Fibroblast of mammary gland (primary cell): ENCODE measurements at places on chromosomes 2 and 18.

DNA sequence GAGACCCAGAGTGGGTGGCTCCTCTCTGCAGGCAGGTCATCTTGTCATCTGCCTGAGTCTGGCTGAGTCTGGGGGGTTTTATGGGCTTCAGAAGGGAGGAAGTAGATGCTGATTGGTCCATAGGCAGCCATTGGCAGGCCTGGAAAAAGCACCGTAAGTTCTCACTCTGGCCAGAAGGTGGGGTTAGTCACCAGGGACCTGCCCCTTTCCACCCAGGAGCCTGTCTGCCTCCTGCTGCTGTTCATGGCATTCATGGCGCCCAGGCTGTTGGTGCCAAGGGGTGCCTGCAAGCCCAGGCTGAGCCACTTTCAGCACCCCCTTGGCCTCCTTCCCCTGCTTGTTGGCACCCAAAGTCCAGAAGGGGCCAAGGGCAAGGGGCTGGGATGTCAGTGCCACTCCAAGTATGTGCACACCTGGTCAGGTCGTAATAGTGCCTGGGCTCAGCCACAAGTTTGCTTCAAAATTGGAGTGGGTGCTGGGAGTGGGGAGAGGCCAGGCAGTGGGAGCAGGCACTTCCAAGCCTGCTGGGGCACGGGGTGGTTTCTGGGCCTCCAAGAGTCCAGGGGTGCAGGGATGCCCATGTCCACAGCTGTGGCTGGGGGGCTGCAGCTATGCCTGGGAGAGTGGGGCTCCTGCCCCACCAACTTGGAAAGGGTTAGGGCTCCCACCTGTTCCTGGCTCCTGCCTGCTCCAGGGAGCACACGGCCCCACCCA, 178.1 kb downstream of the FAM210A start:
- DNase-seq = no peak

GRCh38 chr18:10139783-10140410, 226.1 kb downstream of the VAPA start:
- DNase-seq = peak; percentile 72

- DNase-seq = no peak
Observed at GRCh38 chr2:202299712-202300111, 34.1 kb downstream of the NOP58 start.

DNA sequence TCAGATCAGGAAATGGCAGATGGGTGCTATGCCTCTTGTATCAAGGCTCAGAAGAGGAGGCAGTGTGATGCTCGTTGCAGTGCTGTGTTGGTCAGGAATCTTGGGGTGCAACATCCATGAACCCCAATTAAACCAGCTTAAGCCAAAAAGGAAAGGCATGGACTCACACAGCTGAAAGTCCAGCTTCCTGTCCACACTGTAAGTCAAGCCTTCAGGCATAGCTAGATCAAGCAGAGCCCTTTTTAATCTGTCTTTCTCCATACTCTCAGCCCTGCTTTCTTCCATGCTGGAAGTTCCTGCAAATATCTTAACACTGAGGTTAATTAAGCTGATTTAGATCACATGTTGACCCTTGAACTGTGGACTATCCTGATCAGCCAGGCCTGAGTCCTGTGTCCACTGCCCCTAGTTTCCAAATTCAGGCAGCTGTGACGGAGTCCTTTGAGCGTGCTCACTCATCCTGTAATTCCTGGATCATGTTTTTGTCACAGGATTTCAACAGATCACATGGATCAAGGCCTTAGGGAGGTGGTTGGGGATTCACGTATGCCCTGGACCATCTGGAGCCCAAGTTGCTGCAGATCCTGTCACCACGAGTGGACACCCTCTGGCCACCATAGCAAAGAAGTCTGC, 4.5 kb upstream of the C2orf74 start:
- DNase-seq = no peak

GRCh38 chr2:25989154-25989553, 6.9 kb upstream of the KIF3C start:
- no peak for DNase-seq

DNA sequence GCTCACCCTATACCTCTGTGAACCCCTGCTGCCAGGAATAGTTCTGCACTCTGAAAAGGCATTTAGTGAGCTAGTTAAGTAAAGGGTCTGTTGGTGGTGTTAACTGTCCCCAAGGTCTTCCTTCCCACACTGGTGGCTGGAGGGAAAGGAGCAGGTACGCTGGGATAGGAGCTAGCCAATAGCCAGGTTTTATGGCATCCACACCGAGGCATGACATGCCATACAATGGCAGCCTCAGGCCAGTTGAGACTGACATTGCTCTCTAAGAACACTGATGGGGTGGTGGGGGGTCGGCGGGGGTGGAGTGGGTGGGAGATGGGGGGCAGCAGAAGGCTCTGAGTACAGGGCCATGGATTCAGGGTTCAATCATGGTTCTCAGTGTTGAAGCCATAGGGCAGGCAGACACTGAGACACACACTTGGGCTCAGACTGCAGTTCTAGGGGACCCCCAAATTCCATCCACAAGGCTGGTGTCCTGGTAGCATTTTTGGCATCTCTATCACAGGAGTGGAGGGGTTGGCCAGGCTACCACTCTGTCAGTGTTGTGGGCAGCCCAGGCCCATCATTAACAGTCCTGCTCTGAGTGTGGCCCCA, 136.0 kb downstream of the CTIF start:
- DNase-seq = no peak

GRCh38 chr2:233922471-233922870, 5.3 kb downstream of the TRPM8 start:
- no peak for DNase-seq

DNA sequence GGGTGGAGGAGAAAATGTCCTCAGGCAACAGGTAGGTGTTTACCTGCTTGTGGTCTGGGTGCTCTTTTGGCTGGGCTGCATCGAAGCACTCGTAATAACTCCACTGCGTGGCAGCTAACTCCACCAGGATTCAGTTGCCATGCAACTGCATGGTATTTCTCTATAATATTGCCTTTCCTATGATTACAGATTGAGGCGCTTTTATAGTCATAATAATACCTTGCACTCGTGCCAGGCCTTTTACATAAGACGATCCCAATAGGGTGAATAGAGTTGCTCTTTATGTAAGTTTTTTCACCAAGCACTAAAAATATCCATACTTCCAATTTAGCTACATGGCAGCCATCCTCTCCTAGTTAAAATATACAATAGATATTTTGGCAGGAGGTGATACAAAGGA, 19.7 kb upstream of the NYAP2 start:
- DNase-seq = no peak

DNA sequence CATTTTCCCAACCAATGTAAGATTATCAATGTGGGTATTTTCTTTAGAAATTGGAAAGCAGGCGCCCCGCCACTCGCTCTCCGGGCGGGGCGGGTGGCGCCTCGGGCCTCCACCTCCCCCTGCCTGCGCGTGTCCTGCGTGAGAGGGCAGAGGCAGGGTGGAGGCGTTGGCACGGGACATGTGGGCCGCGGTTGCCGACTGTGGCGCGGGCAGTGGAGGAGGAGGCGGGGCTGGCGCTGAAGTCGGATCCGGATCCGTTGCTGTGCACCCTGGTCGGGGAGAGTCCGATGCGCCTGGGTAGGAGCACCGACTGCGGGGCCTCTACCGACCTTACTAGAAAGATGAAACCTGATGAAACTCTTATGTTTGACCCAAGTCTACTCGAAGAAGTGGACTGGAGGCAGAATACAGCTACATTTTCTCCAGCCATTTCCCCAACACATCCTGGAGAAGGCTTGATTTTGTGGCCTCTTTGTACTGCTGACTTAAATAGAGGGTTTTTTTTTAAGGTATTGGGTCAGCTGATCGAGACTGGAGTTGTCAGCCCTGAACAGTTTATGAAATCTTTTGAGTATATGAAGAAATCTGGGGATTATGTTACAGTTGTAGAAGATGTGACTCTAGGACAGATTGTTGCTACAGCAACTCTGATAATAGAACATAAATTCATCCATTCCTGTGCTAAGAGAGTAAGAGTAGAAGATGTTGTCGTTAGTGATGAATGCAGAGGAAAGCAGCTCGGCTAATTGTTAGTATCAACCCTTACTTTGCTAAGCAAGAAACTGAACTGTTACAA, 37.9 kb downstream of the PMS1 start:
- peak; percentile 61 for DNase-seq

- no peak for DNase-seq
Observed at GRCh38 chr2:145028101-145028920, 508.4 kb upstream of the ZEB2 start.

DNA sequence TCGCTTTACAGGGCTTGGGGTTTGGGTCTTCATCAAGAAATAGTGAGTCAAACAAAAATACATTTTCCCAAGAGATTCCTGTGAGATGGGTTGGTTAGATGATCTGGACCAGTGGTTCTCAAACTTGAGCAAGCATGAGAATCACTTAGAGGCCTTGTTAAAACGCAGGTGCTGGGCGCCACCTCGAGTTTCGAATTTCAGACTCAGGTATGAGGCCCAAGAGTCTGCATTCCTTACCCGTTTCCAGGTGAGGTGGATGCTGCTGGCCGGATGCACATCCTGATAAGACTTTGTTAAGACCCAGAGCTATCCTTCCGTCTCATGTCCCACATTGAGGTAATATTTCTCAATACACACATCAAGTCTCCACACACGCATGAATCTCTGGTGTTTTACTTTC, 707.8 kb upstream of the SALL3 start:
- no peak for DNase-seq

DNA sequence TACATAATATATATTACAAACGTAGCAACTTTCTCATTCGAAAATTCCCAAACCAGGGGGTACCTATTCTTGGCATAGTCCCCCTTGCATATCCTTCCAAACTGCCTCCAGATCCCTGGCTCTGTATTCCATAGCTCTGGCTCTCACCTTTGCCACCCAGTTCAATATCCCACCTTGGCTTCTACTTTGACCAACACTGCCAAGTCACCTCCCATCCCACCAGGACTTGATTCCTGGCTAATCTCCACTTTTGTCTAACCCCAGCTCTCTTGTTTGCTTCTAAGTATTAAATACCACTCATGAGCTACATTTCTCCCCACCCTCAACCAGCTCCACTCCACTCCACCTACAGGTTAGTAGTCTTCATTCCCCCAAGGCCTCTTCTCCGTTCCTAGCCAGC, 103.2 kb upstream of the WDR75 start:
- DNase-seq = no peak

DNA sequence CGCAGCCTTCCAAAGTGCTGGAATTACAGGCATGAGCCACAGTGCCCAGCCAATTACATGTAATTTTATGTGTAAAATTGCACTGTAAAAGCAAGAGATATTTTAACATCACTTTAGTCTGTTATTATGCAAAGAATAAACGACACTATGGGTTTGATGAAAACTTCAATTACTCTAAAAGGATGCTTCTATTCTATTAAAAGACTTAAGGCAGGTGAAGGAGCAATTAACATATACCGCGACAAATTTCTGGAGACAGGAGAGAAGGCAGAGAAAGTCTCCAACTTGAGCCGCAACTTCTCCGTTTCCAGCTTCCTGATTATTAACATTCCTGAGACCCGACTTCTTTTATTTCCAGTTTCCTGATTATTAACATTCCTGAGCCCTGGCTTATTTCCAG, 53.7 kb downstream of the FAM210A start:
- DNase-seq = no peak

- no peak for DNase-seq
Observed at GRCh38 chr2:237327175-237327950, 86.6 kb downstream of the COL6A3 start.

- peak; percentile 48 for DNase-seq
Observed at GRCh38 chr2:8536686-8537561, 144.9 kb upstream of the ID2 start.

- DNase-seq = no peak
Observed at GRCh38 chr2:74550231-74550630, 3.5 kb downstream of the LOXL3 start.

DNA sequence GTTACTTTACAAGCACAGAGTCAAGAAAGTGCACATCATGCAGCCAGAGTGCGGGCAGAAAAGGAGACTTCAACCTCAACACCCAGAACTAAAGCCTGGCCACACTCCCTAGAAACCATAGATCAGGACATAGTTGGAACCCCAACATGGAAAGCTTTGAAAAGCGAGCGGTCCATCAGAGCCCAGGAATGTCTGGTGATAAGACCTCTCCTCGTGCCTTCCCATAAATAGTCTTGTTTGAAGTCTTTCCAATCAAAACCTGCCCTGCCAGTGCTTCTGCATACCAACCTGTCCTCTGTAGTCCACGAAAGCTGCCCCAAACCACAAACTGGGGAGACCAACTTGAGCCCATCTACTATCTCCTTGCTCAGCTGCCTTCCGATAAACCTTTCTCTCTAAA, 55.5 kb downstream of the NEURL3 start:
- DNase-seq = no peak

GRCh38 chr2:115169814-115170213, 727.4 kb downstream of the DPP10 start:
- no peak for DNase-seq

DNA sequence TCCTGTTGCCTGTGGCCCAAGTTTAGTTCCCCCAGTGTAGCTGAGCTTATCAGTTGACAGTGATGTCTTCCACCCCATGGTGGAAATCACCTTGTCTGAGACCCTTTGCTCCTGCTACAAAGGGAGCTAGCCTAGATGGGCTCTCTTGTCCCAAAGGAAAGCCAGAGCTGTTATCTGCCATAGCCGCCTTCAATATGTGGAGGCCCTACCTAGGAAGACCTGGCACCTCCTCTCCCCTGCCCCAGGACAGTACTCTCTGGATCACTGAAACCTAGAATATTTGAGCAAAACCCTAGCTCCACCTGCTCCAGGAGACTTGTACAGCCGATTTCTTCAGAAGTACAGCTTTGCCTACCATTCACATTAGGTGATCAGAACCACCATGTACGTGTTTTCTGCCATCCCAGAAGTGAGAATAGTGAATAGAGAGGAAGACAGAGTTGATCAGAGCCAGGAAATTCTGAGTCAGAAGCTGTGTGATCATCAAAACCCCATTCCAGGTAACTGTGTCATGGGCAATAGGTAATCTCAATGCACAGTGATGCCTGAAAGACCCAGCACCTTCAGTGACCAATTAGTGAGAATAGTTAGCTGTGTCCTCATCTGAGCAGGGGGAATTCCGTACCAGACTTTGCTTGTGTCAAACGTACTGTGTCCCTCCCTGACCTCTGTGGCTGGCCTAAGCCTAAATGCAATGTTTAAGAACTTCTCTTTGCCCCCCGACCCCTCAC, 138.4 kb upstream of the ALPP start:
- DNase-seq = peak; percentile 15

DNA sequence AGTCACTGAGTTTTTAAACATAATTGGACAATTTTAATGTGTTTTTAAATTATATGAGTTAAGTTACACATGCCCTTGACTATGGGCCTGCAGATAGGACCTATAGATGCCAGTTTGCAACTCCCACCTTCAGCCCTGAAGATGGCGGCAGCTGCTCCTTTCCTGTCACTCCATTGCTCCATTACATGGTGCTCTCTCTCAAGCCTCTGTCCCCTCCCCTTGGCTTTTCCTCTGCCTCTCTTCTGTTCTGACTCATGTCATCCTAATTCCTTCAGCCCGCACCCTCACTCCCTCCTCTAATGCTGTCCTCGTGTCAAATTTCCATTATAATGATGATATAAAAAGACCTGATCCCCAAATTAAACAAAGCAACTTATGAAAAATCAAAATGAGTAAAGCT, 133.7 kb upstream of the HNRNPA3 start:
- peak; percentile 25 for DNase-seq

DNA sequence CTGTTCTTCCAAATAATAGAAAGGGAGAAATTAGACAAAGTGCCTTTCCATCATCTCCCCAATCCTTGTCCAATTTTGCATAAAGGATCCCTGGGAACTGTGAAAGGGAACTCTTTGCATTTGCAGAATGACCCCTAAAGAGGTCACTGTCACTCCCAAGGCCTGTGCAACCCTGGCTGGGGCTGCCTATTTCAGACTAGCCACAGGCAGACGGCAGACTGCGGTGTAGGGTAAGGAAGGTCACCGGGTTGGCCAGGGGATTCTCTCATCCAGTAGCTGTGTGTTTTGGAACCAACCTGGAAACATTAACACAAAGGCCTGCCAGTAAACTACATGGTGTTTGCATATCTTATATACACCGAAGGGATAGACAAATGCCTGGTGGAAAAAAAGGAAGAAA, 818.7 kb downstream of the BCL11A start:
- DNase-seq = no peak
